CD4-positive, alpha-beta T cell treated with Interferon alpha-2 for 1 hour (primary cell): ENCODE measurements at places on chromosomes 11 and 22.

DNA sequence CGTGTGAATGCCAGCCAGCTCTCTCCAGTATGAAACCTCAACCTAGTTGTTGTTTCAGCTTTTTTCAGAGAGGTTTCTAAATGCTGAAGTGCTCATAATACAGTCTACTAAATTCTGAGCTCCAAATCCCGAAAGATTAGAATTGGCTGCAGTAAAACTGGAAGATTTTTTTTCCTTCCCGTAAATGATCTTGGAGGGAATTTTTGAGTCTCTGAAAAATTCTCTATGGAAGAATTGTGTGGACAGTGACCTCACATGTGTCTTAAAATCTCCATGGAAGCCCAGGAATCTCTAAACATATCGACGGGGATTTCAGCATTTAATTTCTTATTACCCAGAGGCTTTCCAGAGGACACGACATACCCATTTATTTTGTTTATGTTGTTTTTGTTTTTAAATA is 1499.2 kb downstream of the LRRC4C start:
- DNase-seq: no peak

GRCh38 chr11:5600374-5600851 is 4.0 kb downstream of the TRIM6 start:
- peak; percentile 66 for DNase-seq

- no peak for DNase-seq
These were observed 423.9 kb downstream of the MN1 start for GRCh38 chr22:27377501-27378295.

DNA sequence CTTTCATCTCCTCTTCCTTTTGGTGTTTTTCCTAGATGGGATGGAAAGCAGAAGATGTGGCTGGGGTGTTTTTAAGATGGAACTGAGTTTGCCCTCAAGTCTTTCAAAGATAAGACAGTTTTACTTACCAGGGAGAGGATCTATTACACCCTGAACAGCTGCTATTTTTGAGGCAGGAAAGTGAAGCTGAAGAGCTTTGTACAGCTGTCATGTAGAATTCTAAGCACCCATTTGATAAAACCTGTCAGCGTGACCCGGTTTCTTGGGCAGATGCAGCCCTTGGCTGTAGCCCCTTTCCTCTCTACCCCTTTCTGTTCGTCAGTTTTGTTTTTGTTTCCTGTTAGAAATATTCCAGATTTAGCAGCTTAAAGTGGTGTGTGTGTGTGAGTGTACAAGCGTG is 35.2 kb downstream of the FAT3 start:
- no peak for DNase-seq

- no peak for DNase-seq
These were observed 320.9 kb upstream of the PITPNB start for GRCh38 chr22:28239941-28240340.
